ENCODE measurements at places on chromosomes 13 and 19.

- no peak for DNase-seq
Measured at GRCh38 chr13:45372189-45373161, 31.5 kb upstream of the TPT1 start.

DNA sequence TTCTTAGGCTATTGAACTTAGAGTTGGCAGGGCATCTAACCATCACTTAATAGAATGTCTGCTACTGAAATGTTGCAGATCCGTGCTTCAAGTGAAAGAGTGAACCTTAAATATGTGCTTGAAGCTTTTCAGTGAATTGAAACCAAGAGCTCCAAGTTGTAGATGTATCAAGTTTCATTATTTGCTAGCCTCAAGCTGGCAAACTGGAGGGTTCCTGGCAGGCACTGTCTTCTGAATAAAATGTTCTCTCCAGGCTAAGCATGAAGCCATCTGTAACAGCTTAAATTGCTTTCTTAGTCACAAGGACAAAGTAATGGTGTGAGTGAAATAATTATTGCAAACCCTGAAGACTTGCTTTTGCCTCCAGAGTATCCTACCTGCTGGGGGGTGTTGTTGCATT lies 415.0 kb upstream of the SPRY2 start:
- no peak for DNase-seq

GRCh38 chr13:66657165-66657881 lies 572.8 kb downstream of the PCDH9 start:
- DNase-seq: no peak

- no peak for DNase-seq
Measured at GRCh38 chr19:58196901-58197616, 14.2 kb downstream of the ZNF274 start.

GRCh38 chr13:109844396-109844795 lies 58.0 kb upstream of the IRS2 start:
- DNase-seq: no peak

- no peak for DNase-seq
Measured at GRCh38 chr19:10516064-10516385, 1.2 kb downstream of the S1PR5 start.

DNA sequence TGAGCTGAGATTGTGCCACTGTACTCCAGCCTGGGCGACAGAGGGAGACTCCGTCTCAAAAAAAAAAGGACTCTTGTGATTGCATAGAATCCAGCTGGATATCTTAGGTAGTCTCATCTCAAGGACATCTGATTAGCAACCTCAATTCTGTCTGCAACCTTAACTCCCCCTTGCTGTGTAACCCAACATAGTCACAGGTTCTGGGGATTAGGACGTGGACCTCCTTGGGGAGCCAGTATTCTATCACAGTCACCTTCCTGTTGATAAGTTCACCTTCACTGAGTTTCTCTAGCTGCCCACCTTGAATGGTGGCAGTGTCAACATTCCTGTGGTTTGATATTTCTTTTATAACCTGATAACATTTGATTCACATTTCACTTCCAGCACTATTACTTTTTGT lies 27.2 kb downstream of the GPR18 start:
- DNase-seq: no peak

DNA sequence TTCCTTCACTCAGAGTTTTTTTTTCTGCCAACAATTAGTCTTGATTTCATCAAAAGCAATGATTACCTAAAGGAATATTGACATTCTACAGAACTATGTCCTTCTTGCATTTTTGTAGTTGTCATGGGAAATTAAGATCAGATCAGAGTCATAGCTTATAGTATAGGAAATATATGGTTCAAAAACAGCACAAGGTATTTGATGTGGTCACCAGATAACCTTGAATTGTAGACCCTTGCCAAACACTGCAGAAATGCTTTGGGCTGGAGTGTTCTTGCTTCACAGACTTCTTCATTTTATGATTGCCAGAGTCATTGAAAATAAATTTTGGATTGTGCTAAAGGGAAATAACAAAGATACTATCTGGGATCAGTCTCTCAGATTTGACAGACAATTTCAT lies 103.7 kb downstream of the AKAP11 start:
- no peak for DNase-seq

DNA sequence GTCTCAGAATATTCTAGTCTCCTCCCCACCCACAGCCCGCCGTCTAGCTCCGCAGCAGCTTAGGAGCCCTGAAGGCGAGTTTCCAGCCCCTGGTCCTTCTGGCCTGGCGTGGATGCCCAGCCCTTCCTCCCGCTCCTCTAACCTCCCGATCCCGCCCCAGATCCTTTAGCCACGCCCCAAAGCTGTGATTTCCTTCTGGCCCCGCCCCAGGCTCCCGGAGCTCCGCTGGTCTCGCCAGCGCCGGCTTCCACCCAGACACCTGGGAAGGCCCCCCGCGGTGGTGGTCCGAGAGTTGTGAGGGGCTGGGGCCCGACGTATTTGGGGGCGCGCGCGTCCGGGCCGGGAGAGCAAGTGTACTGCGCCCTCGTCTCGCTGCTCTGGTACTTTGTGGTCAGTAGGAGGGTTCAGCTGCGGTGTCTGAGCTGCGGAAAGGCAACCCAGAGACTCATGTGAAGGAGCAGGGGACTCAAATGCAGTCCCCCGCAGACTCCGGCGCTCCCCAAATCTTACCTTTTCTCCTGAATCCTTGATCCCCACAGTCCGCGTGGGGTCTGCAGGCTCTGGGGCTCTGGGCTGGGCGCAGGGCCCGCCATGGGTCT lies at the start of gene CGB7:
Gene CGB7 (minus strand): TSS at position 114 of the 599 bp plus-strand sequence. CDS start 2,374 bp downstream, outside the sequence.
- DNase-seq: no peak

GRCh38 chr19:5850189-5850588 lies 1.1 kb downstream of the FUT3 start:
- DNase-seq: no peak

DNA sequence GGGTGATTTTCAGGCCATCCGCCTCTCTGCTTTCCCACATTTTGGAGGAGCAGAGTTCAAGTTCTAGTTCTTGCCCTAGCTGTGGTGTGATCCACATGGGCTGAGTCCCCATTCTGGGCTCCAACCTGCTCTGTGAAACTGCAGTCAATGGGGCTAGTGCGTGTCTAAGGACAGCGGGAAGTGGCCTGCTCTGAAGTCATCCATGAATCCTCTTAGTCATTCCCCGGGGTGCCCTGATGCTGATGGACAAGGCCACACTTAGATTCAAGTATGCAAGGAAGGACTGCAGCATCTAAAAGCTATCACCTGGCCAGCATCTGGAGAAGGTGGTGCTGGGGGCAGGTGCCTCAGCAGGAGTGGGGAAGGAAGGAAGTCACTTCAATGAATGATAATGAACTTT lies 94.6 kb downstream of the TSHZ3 start:
- no peak for DNase-seq

GRCh38 chr19:6238643-6239281 lies 41.0 kb downstream of the MLLT1 start:
- DNase-seq: no peak

- no peak for DNase-seq
Measured at GRCh38 chr13:100954430-100955305, 280.1 kb upstream of the TMTC4 start.

DNA sequence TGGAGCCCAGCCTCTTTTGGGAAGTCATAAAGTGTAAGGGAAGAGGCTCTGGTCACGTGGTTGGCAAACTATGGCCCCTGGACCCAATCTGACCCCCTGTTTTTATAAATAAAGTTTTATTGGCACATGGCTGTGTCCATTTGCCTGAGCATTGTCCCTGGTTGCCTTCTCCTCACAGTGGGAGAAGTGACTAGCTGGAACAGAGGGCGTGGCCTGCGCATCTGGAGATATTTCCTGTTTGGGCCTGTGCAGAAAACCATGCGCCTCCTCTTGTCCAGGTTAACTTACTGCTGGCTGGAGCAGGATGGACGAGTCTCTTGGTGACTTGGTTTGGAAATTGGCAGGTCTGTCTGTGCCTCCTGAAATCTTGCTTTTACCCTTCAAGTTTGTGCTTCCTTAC lies 48.3 kb downstream of the KDM4B start:
- DNase-seq: no peak

DNA sequence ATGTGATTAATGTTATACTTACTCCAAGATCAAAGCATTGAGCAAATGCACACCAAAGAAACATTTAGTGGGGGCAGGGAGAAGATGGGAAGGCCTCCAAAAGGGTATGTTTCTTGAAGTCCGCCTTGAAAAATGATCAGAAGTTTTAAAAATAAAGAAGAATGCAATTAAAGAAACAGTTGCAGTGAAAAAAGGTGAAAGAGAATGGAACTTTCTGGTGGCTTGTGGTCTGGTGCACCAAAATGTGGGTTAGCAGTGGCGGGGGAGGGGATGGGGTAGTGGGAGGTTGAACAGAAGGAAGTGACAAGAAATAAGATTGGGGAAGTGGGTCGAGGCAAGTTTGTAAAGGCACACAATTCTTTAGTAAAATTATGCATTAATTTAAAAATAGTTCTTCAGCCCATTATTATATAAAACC lies 2.5 kb downstream of the LCP1 start:
- DNase-seq: no peak

GRCh38 chr19:56309511-56310185 lies 5.0 kb downstream of the ZSCAN5A start:
- DNase-seq: no peak

DNA sequence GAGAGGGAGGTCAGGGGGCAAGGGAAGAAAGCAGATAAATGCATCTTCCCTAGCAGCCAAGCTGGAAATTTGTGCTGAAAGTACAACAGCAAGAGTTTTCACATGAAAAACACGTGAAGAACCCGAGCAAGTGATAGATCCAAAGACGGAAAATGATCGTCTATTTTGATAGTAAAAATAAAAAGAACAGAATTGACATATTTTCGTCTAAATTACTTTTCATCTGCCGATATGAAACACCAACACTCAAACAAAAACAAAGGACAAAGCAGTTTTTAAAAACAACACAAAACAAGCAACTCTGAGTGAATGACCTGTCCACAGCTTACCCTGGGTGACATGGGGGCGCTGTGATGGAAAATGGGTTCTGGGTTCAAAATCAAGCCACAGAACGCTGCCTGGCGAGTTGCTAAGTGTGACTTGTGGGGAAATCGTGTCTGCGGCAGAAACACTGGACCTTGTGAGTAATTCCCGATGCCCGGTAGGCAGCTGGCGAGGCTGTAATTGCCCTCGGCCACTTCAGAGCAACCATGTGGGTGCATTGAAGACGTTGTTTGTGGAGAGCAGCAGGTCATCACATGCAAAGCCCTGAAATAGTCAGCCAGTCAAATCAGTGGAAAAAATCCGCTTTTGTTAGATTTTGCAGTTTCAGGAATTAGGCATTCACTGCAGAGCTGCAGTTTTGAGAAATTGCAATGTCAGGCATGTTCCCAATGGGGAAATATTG lies 7.4 kb downstream of the SOX1 start:
- DNase-seq: no peak

- no peak for DNase-seq
Measured at GRCh38 chr19:30328096-30328495, 44.1 kb upstream of the ZNF536 start.

DNA sequence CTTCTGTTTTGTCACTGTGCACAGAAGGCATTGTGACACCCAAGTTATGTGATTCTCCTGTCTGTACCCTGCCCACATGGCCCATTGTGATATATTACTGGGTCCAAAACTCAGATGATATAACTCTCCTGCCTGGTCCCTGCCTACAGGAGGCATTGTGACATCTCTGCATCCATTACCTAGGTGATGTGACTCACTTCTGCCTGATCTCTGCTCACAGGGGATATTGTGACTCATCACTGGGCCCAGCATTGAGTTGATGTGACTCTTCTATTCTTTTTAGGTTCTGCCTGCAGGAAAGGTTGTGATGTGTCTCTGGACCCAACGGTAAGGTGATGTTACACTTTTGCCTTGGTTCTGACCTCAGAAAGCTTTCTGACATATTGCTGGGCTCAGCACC lies 67.9 kb upstream of the ZNF724 start:
- no peak for DNase-seq

Data from NCI-H187 treated with DMSO at 0.1 percent for 48 hours (cell line).